Stimulated activated CD8-positive, alpha-beta memory T cell treated with anti-CD3 and anti-CD28 coated beads, Interleukin-7, amount 100 ng/mL, for 48 hours (primary cell): ENCODE measurements at places on chromosomes 5 and 9.

GRCh38 chr5:89072842-89073672, 190.1 kb upstream of the MEF2C start:
- DNase-seq = no peak

- DNase-seq = no peak
Measured at GRCh38 chr5:11248966-11249365, 487.9 kb upstream of the DAP start.

DNA sequence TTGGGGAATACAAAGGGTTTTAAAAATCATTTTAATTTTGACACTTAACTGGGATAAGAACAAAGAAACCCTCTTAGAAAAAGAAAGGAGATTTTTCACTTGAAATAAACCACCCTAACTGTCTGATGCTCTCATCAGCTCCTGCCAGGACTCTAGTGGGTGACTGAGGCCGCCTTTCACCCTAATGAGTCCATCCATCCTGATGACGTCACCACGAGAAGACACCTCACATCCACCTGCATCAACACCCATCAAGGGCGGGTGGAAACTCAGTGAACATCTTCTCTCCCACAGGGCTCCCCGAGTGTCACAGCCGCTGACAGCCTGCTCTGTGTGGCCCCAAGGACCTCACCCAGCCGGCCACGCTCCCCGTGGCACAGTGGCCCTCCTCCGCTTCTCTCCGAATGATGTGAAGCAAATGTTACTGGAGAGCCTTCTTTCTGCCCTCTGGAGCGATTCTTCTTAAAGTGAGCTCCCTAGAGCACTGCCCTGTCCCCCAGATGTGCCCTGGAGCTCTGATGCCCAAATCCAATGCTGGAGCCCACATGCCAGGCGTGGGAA, 584.3 kb upstream of the ADAMTS16 start:
- DNase-seq = no peak

DNA sequence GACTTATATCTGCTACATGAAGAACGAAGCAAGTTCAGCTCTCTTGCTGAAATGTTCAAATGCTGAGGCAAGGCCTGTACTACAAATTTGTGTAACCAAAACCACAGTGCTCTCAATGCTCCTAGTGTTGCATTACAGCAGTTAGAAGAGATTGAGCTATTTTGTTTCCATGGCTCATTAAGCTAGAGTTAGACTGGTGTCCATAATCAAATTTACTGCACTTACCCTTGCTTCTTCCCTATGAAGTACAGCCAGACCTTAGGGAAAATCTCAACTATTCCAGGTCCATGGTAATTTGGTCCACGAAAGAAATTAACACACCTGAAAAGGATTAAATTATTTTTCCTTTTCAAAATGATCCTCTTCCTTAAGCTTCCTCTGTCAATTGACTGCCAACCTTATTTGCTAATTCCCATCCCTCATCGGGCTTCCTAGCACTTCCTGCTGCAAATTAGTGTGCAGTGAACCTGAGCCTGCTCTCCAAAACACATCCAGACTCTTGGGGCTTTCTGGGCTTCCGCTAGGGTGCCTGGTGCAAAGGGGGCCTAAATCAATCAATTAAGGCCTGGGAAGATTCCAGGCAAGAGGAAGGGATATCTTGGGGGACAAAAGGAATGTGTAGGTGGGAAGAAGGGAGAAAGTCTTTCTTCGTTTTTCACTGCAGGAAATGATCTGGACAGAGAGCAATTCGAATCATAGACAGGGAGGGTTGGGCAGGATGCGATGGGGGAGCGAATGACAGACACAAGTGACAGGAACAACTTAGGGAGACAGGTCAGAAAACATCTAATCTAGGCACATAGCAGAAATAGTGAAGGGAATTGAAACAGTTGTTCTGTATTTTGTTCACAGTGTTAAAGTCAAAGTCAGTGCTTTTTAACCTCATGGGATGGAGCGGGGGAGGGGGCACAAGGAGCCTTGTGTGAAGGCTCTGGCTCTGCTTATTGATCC, 542.4 kb downstream of the RAB3C start:
- DNase-seq = no peak

DNA sequence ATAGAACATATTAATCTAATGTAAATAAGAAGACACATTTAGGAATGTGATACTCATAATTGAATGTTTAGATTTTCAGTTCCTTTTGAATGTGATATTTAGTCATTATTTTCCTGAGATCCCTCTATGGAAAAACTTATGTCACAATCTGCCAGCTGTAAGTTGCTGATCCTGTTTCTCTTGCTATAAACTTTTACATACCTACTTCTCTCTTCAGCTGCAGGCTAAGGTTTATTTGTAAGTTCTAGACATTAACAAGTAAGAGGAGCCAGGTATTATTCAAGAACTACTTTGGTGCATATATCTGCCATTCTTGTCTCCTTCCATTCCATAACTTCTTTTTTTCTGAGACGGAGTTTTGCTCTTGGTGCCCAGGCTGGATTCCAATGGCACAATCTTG, 462.4 kb downstream of the PRR16 start:
- DNase-seq = no peak

DNA sequence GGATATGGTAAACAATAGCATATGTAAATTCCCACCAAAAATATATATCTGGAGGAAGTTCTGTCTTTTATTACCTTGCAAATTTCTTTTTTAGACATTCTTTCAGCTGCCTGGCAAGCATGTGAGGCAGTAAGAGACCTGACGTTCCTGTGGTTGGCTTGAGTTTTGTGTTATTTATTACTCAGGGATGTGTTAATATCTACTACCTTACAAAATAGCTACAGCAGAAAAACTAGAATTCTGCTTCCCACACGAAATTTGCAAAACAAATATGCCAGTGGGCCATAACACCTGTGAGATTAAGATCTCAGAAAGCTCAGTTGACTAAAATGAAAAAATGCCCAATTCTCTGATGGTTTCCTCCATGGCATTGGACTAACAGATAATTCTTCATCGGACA, 274.2 kb downstream of the TMEM167A start:
- no peak for DNase-seq

- DNase-seq = no peak
Measured at GRCh38 chr5:129445379-129445778, 14.7 kb upstream of the ADAMTS19 start.

DNA sequence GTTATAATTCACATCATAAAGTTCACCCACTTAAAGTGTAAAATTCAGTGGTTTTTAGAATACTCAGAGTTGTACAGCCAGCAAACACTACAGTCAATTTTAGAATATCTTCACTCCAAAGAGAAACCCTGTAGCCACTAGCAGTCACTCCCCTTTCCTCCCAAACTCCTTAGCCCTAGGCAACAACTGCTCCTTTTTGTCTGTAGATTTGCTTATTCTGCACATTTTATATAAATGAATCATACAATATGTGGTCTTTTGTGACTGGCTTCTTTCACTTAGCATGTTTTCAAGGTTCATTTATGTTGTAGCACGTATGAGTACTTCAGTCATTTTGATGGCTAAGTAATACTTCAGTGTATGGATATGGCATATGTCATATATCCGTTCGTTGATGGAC, 38.7 kb downstream of the TGFBR1 start:
- DNase-seq = no peak

DNA sequence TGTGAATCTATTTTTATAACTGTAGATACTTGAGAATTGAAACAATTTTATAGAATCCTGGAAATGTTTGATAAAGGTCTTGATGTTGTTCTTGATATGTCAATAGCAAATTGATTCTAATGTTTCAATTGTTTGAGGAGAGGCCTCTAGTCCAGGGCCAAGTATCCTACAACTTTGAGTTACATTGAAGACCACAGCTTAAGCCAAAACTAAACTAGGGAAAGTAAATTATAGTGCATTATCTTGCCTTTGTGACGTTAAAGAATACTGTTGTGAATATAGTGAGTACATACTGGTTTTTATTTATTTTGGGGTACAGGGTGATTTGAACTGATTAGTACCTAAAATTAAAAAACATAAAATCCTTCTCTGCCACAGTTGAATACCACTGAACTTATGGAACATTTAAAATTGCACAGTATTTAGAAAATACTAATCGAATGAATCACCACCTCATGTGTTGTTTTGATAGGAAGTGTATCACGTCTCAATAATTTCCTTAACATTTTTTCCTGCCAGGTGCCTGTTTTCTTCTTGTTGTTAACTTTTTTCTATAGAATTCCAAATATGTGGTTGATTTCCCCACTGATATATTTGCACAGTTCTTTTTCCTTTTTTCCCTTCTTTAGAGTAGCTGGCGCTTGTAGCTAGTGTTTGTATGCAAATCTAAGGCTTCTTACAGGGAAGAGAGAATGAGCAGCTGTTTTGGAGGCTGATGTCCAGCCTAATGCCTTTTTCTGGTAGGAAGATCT, 12.5 kb downstream of the ARHGEF28 start:
- DNase-seq = no peak

DNA sequence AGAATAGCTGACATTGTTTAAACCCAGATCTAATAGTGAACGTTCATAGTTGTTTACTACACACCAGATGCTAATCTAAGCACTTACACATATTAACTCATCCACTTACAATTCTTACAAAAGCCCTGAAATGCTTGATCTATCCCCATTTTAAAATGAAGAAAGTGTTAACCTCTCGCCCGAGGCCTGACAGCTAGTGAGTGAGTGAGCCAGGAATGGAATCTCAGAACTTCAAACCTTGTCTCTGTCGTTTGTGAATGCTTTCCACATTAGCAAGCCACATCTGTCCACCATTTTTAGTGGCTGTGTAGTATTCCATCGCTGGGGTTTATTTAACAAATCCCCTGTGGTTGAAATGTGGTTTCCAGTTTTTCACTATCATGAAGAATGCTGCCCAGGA, 24.9 kb upstream of the NEURL1B start:
- no peak for DNase-seq

DNA sequence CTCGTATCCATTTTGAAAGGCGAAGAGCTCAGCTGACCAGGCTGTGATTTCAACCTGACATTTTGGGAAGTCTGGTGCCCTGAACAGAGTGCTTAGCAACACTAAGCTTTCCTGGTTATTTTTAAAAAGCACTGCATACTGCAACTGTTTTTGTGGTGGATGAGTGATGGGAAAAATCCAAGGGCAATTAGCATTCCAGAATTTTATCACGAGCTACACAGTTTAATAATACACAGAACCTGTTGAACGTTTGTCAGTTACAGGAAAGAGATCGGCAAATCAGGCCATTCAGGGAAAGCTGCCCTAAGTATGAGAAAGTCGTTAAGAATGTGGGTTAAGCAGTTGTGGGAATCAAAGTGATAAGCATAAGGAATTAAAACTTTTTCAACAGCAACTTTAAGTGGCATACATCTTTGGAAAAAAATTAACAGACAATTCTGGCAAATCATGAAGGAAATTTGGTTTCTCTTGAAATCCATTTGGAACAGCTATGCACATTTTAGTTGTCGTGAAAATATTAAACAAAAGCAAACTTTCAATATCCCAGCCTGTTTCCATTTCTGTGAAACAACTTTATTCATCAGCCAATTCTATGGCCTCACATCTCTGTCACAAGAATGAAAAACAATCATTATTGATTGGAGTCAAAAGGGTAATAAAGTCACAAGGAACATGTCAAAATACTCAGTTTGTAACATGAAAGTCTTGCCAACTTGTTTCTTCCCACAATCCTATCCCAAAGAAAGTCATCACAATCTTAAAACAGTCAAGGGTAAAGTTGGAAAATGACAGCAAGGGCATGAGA, 25.7 kb downstream of the PUM3 start:
- DNase-seq = no peak

GRCh38 chr9:100927763-100928162, 100.8 kb upstream of the PLPPR1 start:
- no peak for DNase-seq

DNA sequence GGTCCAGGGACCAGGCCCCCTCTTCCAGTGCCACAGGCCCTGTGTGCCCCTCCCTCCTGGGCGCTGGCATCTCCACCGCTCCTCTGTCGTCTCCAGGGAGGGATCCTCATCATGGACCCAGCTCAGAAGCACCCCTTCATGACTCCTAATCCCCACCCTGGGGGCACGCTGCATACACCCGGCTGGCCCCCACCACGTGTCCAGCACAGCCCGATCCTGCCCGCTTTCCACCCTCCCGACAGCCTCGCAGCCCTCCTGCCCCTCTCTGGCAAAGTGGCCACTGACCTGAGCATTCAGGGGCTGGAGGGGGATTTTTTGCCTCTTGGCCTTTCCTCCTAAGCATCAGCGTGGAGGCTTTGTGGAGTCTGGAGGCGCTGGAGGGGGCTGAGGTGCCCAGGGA, 1.4 kb downstream of the CCDC187 start:
- DNase-seq = no peak

- DNase-seq = no peak
Measured at GRCh38 chr5:169149317-169149716, 151.6 kb downstream of the SLIT3 start.

- DNase-seq = no peak
Measured at GRCh38 chr5:26763215-26763614, 275.2 kb downstream of the CDH9 start.
